AG09319 (cell line): ENCODE measurements at places on chromosomes 7 and 10.

DNA sequence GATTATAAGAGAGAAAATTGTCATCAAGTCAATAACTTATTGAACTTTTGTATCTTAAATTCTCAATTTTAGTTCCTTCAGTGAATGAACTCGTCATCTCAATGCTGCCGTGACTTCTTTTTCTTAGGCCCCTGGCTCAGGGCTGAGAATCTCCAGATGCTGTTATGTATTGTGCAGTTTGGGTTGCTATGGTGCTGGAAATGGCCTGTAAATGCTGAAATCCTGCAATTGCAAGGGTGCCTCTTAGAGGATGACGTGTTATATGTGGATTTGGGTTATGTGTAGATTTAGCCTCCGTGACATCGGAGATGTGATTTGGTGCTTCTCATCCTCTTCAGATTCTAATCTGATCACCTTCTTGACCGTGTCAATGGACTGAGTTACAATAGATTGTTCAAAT, 55.7 kb upstream of the ZRANB1 start:
- peak; percentile 30 for DNase-seq

- no peak for DNase-seq
Measured at GRCh38 chr10:29431711-29432110, 142.8 kb downstream of the LYZL1 start.

GRCh38 chr10:74891053-74891452, 64.7 kb downstream of the KAT6B start:
- no peak for DNase-seq

GRCh38 chr7:11830582-11831155, 1.3 kb downstream of the THSD7A start:
- DNase-seq: no peak

DNA sequence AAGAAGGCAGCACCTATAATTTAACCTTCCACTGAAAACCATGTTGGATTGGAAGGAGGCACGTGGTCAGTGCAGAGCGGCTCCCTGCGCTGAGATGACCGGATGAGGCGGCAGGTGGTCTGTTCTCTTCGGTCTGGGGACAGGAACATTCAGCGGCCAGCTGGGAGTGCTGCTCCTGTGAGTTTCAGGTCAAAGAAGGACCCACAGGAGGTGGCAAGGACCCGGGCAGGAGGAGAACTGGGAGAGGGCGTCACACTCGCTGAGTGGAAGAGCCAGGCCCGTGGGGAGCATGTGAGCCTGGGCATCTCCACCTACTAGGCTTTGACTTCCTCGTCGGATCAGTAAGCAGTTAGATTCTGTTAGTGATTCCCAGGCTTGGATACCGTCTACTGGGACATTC, 113.4 kb upstream of the SHH start:
- DNase-seq: no peak

- DNase-seq: no peak
Measured at GRCh38 chr7:92251181-92251580, 5.4 kb downstream of the ANKIB1 start.

- DNase-seq: no peak
Measured at GRCh38 chr7:11754123-11754522, 77.9 kb downstream of the THSD7A start.

DNA sequence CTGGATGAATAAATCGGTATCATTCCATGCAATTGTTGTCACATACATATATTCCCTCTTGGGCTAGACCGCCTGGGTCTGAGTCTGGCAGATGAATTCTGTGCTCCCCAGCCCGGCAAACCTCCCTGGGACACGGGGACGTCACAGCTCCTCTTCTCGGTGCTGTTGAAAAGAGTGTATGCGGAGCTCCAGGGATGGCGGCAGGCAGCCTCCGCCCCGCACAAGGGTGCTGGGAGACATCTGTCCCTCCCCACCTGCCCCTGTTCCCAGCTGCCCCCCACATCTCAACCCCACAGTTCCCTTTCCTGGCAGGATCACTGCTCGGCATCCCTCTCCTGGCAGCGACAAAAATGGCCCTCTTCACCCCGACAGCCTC, 32.1 kb downstream of the PRKAG2 start:
- no peak for DNase-seq

DNA sequence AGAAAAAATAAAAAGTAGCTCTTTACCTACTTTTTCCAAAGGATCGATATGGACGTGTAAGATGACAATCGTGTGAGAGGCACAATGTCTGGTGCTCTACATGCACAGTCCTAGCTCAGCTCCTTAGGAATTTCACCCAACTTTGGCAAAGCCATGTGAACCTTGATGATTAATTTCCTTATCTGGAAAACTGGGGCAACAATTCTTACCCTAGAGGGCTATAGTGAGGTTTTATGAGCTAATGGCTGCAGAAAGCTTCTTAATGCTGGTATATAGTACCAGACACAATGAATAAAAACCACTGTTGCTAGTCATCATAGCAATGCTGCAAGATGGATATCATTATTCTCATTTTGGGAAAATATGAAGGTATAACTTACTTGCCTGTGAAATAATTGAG, 202.7 kb downstream of the PARD3 start:
- DNase-seq: no peak

DNA sequence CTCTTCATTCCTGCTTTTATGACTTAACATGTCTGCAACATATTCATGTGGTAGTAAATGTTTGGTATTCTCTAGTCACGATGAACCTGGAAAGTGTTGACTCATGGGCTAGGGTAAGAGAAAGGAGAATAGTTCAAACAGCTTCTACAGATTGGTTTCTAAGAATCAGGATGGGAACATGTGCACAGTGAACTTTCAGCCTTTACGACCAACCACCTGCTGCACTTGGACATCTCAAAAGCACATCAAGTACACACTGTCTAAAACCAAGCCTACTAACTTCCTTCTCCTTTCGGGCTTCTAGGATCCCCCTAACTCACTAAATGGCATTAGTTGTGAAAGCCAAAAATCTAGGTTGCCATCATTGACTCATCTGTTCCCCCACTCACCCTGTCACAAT, 85.5 kb downstream of the CUL2 start:
- no peak for DNase-seq

GRCh38 chr7:746155-747061, 19.3 kb upstream of the PRKAR1B start:
- DNase-seq: no peak

GRCh38 chr10:101266381-101267289, 37.4 kb upstream of the LBX1 start:
- no peak for DNase-seq

GRCh38 chr7:24573554-24574338, 494 bp downstream of the PALS2 start:
- DNase-seq: no peak

- DNase-seq: no peak
Measured at GRCh38 chr7:67306331-67306730, 309.7 kb downstream of the TYW1 start.

DNA sequence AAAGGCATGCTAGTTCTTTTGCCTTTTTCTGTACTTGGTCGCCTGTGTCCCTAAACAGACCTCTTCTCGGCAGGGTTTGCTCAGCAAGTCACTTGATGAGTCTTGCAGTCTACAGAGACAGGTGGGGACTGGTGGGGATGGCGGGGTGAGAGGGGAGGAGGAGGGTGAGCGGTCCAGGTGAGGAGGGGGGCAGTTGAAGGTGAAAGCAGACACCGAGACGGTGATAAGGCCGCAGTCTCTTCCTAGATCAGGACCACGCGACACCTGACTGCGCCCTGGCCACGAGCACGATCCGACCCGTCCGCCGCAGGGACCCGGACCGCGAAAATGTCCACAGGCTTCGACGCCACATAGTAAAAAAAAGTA, 566 bp downstream of the ASNS start:
- DNase-seq: no peak
